ENCODE measurements at places on chromosomes 16 and 17.
A peak's percentile ranks its signal among the peaks of the same experiment; 100 is the strongest.

- no peak for DNase-seq
These were observed 68.9 kb upstream of the MSI2 start for GRCh38 chr17:57187391-57187790.

GRCh38 chr17:43936434-43936833 is 5.8 kb downstream of the PPY start:
- no peak for DNase-seq

- DNase-seq, result no peak
These were observed 3.0 kb upstream of the ABCC1 start for GRCh38 chr16:15946257-15947044.

- DNase-seq, result peak; percentile 86
These were observed 11.3 kb downstream of the AXIN2 start for GRCh38 chr17:65550075-65550662.

- DNase-seq, result peak; percentile 84
These were observed at the start of gene CYBA for GRCh38 chr16:88650749-88651275. CYBA (minus strand) TSS chr16:88651053; CDS start chr16:88651013, 40 bp downstream.

DNA sequence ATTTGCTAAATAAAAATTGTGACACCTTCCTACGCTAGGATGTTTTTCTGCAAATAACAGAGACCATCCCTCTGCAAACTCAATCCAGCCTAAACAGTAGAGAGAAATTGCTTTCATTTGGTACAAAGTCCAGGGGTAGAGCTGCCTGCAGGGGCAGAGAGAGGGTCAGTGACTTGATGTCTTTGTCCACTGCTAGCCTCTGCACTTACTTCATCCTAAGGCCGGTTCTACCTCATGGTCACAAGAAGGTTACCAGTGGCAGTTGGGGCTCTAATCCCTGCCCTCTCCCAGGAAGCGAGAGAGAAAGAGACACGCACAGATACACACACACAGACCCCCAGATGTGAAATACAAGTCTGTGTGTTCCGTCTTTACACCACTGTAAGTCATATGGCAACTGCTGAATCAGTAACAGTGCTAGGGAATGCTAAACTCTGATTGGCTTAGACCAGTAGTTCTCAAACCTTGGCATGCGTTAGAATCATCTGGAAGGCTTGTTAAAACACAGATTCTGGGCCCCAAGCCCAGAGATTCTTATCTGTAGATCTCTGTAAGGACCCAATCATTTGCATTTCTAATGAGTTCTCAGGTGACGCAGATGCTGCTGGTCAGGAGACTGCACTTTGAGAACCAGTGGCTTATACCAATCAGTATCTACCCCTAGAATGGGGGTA is 13.1 kb upstream of the LPCAT2 start:
- DNase-seq, result peak; percentile 29

DNA sequence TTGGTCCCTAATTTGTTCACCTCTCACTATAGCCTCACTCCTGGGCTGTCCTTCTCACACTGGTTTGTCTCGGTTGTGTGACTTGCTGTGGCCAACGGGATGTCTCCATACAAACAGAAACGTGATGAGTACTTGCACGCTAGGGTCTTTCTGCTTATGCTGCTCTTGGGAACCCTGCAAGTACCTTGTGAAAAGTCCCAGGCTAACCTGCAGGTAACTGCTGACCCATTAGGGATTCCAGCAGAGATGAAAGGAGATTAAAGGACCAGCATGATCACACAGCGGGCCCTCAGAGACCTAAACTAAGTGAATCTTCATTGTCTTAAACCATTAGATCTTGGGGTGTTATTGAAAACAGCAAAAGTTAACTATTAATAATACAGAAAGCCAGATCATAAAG is 562.8 kb upstream of the GOT2 start:
- DNase-seq, result no peak

DNA sequence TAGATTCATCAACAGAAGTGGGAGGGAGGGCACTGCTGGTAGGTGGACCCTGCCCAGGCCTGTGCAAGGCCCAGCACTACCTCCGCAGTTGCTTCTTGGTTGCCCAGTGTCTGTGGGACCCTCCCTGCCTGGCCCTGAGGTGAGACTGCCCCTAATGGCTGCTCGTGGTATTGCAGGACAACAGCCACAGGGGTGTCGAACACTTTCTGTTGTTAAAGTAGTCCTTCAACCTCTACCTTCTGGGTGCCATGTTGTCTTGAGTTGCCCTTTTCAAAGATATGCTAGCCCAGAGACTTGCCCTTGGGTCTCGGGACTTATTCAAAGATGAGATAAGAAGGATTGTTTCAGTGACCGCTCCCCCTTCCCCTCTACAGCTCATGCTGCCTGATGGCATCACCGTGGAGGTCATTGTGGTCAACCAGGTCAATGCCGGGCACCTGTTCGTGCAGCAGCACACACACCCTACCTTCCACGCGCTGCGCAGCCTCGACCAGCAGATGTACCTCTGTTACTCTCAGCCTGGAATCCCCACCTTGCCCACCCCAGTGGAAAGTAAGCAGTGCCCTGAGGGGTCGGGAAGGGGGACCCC is 29.1 kb downstream of the AKAP1 start:
- DNase-seq, result peak; percentile 85

DNA sequence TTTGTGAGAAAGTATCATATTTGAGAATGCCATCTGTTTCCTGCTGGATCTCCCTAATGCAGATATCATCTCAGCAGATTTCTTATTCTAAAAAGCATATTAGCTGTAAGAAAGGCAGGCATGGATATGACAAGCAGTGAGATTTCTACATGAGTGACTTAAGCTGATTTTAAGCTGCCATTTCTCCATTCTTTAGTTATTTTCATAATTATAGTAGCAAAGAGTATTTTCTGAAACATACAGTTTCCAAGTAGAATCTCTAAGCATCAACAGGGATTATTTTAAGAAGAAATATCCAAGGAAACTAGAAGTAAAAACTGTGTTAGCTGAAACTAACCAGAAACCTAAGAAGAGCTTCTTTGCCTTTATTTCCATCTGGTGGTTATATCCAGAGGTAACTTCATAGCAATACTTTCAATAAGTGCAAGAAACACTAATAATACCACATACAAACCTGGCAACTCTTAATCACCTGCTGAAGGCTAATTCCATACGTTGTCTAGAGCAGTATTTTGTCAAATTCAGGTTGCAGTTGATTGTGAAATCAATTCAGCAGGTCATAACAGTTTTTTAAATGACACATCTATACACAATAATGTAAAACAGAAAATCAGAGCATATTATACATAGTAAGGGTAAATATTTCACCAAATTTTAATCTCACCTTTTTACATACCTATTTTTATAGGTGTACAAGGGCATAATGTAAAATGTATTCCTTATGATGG is 42.2 kb downstream of the CFDP1 start:
- no peak for DNase-seq

DNA sequence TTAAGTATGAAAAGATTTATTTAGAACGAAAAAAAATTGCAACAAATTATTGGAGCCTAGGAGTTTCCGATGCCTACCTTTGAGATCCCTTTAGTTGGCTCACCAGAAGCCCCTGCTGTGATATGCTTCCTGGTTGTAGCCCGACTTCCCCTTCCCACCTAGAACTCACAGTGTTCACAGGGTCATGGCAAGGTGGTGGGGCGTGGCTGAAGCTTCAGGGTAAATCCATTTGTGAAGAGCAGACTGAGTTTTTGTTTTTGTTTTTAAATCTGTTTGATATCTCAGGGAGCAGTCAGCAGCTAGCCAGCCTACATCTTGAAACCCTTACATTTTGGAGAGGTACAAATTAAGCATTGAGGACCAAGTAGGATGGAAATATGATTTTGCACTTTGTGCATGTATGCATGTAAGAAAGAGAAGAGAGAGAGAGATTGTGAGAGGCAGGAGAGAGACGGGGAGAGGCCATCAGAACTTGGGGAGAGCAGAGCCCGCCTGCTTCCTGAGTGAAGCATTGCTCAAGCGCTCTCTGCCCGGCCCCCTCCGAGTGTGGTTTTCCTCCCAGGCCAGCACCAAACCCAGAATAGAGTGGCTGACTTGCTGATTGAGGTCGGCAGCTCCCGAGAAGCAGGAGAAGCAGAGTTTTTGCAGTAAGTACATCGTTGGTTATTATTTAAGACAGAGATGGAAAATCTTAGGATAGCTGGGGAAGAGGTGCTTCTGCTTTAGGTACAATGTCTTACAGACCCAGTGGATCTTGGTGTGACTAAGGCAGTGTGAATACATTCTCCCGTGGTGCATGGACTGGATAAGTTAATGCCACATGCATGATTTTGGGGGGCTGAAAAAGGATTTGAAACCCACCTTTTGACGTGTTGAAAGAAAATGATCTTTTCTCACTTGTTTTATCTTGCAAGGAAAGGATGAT is 64.2 kb downstream of the SPECC1 start:
- peak; percentile 60 for DNase-seq

GRCh38 chr17:42514279-42514678 is 21.8 kb upstream of the NAGLU start:
- no peak for DNase-seq

GRCh38 chr17:78669975-78670518 is 92.9 kb upstream of the DNAH17 start:
- peak; percentile 60 for DNase-seq

DNA sequence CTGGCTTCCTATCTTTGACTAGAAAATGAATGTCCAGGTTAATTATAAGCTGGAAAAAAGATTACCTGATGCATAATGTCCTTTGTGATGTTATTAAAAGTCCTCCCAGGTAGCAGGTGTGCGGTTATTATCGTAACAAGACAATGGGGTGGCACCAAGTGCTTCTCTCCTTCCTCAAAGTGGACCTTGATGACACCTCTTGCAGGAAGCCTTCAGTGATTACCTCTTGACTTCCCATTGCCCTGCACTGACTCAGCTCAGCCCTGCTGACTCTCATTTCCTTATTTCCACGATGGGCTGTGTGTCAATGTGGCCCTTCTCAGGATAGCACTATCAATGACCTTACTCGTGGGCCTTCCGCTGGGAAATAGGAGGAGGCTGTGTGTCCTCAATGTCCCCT is 477.4 kb upstream of the CCL2 start:
- DNase-seq, result no peak

DNA sequence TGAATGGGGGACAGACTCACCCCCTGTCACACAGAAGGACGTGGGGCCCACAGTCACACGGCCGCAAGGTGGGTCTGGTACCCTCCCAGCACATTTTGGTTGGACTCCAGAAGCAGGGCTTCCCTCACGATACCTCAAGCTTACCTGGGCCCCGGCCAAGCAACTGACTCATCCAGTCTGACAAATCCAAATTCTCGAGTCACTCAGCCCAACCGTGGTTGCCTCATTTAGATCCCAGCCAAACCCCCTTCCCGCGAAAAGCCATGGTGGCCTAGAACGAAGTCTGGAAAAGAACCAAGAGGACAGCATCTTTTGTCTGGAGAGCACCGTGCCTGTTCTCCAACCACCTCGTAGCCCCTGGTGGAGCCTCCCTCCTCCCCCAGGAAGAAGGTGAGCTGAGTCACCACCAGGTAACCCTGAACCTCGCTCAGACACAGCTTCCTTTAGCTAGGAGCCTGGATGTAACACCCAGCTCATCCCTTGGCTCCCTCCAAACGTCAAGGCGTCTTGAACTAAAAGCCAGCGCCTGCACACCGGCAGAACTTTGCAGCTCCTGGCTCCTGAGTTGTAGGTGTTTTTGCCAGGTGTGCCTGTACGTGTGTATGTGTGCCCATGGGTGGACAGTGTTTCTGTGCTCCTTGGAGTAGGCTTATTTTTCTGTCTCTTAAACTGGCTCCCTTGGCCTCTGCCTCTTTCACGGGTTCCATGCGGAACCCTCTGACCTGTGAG is 78.9 kb downstream of the CMIP start:
- DNase-seq, result peak; percentile 72

DNA sequence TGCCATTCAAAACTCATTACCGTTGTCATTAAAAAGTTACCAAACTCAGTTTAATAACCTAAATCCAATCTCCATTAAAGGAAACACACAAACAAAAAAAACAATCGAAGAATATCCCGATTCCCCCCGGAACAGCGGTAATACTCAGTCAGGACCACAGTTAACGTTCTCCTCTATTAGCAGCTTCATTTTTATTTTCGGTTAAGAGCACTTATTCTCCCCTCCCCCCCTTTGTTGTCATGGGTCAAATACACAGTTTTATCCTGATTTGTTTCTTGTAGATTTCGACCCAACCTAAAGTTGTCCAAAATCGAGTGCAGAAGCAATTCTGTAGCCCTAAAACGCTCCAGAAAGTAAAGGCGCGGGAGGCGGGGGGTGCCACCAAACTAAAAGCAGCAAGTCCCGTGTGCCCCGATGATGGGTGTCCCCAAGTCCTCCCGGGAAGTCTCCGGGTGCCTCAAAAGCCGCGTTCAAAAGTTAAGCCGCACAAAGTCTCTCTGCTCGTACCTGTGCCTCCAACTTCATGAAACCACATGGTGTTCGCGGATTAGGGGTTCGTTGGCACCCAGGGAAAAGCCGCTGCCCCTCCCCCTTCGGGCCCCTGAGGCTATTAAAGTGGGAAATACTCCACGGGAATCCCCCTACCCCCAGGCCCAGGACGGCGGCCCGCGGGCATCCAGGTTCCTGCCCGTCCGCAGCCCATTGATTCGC is 996 bp downstream of the SUMO2 start:
- DNase-seq, result no peak

DNA sequence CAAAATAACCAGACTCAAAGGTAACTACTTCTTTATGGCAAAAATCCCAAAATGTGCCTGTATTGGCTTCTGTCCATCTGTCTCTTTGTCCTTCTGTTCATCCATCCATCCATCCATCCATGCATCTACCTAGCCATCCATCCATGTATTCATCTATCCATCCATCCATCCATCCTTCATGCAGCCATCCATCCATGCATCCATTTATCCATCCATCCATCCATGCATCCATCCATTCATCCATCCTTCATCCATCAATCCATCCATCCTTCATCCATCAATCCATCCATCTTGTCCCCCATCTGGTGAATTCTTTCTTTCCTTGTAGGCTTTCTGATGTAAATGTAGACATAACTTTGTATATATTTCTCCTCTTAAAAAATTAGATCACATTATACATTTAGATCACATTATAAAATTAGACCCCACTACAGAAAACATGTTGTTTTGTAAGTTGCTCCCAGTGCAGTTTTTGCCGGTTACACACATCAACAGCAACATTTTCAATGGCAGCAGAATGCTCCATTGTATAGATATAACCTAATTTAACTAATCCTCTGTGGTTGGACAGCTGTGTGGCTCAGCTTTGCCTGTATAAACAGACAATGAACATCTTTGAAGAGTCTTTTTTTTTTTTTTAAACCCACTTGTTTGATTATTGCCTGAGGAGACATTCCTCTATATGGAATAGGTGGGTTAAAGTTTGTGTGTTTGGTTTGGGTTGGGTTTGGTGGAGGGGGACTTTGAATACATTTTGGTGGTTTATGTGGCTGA is 72.0 kb downstream of the MSI2 start:
- DNase-seq, result no peak

GRCh38 chr16:69345923-69346322 is 5.7 kb downstream of the TMED6 start:
- no peak for DNase-seq

Data from islet precursor cell (in vitro differentiated cells).